NCI-H1092 treated with DMSO at 0.1 percent for 48 hours (cell line): ENCODE measurements at places on chromosomes 5 and 9.
A peak's percentile ranks its signal among the peaks of the same experiment; 100 is the strongest.

DNA sequence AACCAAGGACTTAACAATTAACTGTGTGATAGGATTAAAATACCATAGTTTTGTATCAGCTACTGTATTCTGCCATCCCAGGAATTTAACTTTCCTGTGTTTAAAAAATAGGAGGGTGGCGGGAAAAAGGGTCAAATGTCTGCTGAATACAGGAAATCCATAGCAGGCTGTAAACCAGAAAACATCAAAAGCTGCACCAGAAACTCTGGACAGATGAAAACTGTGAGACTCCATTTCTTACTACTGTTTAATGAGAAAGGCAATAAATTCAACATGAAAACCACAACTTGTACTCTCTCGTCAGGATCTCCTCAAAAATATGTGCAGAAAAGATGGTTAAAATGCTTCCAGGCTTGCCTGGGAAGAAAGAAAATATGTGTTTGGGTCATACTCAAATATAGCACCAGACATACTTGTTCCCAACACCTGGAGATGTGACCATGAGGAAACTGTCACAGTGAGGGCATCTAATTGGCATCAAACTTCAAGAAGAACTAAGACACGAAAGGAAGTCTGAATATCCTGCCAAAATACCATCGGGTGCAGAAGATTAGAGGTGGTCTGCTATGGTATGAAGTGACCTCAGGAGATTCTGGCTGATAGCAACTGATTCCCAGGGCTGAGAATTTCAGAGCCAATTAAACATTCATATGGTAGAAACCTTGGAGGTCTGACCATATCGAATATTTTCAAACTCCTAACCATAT lies 164.7 kb upstream of the TARS1 start:
- DNase-seq, result no peak

GRCh38 chr5:159525117-159525516 lies 194.8 kb upstream of the IL12B start:
- peak; percentile 22 for DNase-seq

GRCh38 chr9:17291766-17292165 lies 156.9 kb downstream of the CNTLN start:
- no peak for DNase-seq

GRCh38 chr9:86953181-86953580 lies 5.9 kb upstream of the GAS1 start:
- no peak for DNase-seq

- no peak for DNase-seq
Measured at GRCh38 chr9:111005746-111006470, 32.4 kb downstream of the LPAR1 start.

GRCh38 chr5:115565233-115565632 lies 20.7 kb upstream of the FEM1C start:
- DNase-seq, result no peak

- DNase-seq, result no peak
Measured at GRCh38 chr5:25448190-25448621, 803.4 kb upstream of the CDH10 start.
